ENCODE measurements at places on chromosomes 12 and 14.

GRCh38 chr12:90090929-90091651, 382.5 kb upstream of the ATP2B1 start:
- DNase-seq = no peak

GRCh38 chr14:51334566-51334965, 94.5 kb downstream of the TMX1 start:
- no peak for DNase-seq

GRCh38 chr14:28784096-28785048, 17.8 kb downstream of the FOXG1 start:
- peak; percentile 20 for DNase-seq

DNA sequence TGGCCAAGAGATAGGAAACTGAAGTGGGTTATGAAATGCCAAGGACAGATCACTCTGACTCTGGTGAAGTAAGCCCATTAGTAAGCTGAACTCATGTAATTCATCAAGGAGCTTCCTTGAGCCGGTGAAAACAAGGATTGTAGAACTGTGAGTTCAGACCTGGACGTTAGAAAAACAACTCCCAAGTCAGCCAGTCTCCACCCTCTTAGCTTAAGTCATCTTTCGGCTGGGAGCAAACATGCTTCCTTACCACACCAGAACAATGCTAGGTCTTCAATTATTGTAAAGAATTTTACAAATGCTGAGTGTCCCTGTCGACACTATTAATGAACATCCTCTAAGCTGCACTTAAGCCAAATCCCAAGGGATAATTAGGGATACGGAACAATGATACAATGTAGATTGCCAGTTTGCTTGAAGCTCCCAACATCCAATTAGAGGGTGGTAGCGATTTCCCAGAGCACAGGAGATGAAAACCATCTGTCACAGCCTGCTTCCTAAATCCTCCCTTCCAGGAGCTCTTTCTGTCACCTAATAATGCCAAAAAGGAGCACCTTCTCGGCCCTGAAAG, 45.7 kb upstream of the VASH1 start:
- DNase-seq = no peak

GRCh38 chr12:117809509-117809908, 159.3 kb downstream of the KSR2 start:
- no peak for DNase-seq

- no peak for DNase-seq
Observed at GRCh38 chr12:106304797-106305196, 2.3 kb downstream of the TCP11L2 start.

DNA sequence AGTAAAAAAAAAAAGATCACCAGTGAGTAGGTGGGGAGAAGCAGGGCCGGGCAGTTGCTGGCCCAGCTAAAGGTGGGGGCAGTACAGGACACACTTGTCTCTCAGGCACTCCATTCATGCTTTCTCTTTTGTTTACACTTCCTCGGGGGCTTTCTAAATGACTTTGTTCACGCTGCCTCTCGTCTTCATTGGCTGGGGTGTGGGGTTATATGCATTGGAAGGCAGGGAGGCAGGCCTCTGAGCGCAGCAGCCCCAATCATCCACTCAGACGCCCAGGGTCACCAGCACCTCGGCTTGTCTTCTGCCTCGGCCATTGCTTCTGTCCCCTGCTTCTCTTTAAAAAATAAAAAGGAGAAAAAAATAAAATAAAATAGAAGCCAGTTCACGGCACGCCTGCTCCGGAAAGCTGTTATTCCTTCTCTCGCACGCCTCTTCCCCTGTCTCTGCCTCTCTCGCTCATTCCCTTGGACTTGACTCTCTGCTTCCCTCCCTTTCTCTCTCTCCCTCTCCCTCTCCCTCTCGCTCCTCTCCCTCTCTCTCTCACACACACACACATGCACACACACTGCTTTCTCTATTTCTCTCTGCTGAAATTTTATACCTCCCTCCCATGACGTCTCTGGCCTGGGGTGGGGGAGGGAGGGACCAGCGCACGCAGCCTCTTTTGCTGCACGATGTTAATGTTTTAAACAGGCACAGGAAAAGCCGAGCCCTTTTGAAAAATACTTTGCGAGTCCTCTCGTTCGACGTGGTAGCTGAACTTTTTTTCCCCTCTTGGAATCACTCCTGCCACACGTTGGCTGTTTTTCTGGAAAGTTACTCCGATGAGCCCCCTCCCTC, at the start of gene TGFB3:
TGFB3 (minus strand) TSS at position 570 of the 840 bp plus-strand sequence. CDS start 1,102 bp downstream, outside the sequence.
- DNase-seq = peak; percentile 38

DNA sequence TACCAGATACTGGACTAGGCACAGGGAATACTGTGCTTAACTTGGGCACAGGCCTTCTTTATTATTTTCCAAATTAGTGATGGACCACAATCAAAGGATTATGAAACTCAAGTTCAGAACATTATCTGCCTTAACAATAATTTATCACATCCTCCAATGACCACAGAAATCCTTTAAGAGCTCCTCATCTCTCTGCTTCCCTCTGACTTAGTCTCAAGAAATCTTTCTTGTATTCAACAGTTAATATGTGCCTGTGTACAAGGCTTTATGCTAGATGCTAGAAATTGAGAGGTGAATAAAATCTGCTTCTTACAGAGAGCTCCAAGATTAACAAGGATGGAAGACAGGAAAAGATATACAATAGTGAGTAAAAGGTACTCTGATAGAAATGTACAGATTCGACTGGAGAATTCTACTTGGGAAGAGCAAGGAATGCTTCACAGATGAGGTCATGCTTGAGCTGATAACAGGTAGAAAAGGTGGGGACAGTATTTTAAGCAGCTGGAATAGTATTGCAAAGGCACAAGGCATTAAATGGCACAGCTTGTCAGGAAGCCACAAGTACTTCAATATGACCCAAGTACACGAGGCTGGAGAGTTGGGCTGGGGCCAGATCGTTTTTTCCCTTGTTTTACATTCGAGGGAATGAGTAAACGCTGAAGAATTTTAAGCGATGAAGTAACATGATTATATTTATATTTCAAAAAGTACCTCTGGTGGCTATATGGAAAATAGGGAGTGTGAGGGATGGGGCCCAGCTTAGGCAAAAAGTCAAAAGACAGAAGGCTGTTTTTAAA, 55.1 kb upstream of the ARID2 start:
- peak; percentile 15 for DNase-seq

DNA sequence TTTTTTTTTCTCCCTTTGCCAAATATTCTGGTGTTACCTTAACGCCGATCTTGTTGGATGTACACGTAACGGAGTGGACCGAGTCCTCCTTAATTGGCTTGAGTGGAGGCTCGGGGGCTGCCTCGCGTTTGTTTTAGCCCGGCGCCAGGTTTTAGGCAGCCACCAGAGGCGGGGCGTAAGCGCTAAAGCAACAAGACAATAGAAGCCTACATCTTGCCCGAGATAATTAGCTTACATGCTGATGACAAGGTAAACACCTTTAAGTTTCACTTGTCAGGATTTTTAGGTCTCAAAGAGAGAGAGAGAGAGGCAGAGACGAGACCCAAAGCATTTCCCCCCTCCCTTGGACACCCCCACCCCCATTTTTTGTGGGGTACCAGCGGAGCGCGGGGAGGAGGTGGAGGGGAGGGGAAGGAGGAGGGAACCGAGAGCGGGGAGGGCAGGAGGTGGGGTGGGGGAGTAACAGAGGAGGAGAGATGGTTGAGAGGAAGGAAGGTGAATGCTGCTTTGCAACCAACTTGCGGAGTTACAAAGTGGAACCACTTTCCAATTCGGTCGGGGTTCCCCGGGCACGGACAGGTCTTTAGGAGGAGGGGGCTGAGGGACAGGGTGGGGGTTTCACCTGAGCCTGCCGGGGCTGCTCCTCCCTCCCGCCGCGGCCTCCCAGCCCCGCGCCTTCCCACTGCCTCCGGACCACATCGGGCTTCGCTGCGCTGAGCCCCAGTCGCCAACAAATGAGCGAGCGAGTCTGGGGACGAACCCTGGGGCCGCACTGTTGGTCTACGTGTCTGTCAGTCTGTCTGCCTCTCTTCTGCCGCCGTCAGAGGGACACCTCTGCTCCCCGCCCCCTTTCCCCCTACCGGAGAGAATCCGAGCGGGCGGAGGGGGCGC, at the start of gene NKX2-1:
NKX2-1 (minus strand) TSS at position 802 of the 891 bp plus-strand sequence; CDS start at position 699, 103 bp downstream.
- peak; percentile 71 for DNase-seq

DNA sequence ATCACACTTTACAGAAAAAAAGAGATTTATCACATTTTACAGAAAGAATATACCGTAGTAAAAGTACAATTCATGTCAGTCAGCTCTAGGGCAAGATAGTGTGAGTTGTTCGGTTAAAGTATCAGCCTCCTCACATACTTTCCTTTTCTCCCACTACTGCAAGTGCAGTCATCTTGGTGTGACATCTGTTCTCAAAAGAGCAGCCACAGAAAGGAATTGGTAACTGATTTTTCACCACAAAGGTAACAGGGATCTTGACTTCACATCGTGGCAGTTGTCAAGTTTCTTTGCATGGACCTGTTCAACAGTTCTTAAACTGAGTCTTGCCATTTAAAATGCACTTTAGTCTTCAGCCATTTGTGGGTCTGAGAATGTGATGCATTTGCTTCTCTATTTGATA, 5.0 kb upstream of the E2F7 start:
- no peak for DNase-seq
